Stimulated activated CD8-positive, alpha-beta memory T cell treated with anti-CD3 and anti-CD28 coated beads, Interleukin-4, amount 100 ng/mL, for 4 hours (primary cell): ENCODE measurements at places on chromosomes 7 and 10.

DNA sequence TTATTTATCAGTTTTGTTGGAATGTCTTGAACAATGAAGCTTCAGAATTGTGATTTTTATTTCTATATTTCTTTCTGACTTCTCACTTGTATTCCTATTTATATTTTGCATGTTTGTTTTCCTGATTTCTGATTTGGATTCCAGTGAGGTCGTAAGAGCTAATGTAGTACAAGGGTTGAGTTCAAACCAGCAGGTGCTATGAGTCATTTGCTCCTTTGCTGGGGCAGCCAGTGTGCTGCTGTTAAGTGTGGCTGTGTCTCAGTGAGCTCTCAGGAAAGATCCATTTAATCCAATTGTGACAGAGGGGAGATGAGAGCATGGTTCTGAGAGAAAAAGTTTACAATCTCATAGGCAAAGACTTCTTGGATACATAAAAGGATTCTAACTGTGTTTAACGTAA, 48.6 kb downstream of the MCU start:
- DNase-seq: no peak

DNA sequence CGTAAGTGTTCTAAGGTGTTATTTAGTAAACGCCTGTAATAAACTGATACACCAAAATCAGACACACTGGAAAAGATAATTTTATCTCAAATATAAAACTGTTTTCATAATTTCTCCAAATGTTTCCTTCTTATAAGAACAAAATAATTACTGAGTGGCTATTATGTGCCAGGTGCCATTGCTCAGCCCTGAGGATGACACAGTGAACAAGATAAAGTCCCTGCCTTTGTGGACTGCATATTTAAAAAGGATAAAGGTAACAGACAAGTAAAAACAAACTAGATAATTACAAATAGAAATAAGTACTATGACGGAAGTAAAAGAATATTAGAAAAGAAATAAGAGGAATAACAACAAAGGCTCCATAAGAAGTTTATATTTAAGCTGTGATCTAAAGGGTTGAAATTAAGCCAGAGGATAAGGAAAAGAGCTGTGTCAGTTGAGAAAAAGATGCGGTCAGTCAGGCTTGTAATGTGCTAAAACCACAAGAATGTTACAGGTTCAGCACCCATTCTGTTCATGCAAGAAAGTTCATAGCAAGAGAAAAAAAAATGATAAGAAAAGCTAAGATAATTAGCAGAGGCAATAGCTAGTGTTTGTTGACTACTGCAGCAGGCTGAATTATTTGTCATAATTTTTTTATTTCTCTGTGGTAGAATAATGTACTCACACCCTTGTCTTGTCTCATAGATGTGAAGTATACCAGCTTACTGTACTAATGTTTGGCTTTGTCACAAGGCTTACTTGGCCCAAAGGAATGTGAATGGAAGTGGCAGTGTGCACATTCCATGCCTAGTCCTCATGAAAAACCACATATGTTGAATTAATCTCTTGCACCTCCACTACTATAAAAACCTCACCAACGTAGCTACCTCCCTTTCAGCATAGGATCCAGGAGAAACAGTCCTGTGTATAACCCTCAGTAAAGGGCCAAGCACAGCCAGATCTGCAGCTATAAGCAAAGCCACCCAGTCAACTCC, 75.1 kb downstream of the CRPPA start:
- DNase-seq: no peak

GRCh38 chr7:6284055-6284400, 11.6 kb upstream of the CYTH3 start:
- DNase-seq: no peak

- DNase-seq: no peak
Measured at GRCh38 chr10:21980691-21981090, 22.8 kb downstream of the DNAJC1 start.

DNA sequence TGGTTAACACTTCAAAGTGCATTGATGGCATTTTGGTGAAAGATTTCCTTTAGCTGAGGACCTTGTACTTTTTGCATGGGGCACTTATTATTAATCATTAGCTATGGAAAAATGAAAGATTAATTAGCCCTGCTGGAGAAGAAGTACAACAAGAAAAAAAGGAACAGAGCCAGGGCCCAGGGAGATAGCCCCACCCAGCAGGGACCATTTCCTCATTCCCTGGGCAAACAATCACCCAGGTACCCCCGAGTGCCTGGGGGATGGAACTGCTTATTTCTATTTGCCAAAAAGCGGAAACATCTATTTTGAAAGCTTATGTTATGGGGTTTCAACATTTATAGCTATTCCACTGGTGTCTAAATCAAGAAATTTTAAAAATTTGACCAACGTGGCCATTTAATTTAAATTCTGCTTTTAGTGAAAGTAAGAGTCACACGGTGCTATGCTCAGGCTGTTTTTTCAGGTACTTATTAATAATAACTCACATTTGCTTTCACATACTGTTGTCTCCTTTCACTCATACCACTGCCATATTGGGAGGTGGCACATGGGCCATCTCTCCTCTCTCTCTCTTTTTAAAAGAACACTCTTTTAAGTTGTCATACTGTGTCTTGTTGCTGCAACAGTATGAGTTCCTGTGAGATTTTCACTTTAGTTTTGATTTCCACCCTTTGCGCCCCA, 143.6 kb upstream of the KIF5B start:
- DNase-seq: no peak

GRCh38 chr7:102917436-102918353, 4.9 kb downstream of the LRRC17 start:
- DNase-seq: no peak

DNA sequence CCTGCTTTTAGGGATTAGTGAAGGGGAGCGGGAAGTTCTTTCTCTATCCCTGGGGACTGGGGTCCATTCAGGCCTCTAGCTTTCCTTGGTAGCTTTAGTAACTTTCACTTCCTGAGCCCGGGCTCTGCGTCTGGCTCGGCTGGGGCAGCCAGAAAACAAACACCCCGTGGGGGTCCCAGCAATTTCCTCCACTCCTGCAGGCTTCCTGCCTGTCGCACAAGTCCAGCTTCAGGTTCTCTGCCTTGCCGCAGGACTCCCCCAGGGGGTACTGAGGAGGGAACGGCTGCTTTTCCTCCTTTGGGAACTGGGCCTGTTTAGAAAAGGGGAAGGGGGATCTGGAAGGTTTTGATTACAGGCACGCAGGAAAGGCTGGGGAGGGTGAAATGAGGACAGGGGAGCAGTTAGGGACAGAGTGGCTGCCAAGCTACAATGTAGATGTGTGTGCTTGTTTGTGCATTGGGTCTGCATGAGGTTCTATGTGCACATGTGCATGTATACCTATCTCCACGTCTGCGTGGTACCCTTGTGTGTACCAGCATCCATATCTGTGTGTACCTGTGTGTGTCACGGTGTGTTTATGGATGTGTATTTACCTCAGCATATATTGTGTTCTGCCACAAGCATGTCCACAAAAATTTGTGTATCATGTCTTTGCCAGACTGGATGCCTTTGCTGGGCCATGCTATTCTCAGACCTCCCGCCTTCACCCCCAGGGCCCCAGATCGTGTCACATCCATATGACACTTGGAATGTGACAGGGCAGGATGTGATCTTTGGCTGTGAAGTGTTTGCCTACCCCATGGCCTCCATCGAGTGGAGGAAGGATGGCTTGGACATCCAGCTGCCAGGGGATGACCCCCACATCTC, 2.0 kb downstream of the KAZALD1 start:
- no peak for DNase-seq

DNA sequence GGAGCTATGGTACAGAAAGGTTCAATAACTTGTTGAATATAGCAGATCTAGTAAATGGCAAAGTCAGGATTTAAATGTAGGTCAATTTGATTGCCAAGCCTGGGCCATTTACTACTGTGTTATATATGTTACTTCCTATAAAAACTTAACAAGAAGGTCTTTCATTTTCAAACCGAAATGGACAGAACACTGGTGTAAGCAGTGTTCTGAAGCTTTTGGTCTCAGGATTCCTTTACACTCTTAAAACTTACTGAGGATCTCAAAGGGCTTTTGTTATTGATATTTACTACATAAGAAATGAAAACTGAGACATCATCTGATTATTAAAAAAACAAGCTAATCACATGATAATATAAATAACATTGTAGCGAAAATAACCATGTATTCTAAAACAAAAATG, 114.7 kb downstream of the PTEN start:
- DNase-seq: no peak

DNA sequence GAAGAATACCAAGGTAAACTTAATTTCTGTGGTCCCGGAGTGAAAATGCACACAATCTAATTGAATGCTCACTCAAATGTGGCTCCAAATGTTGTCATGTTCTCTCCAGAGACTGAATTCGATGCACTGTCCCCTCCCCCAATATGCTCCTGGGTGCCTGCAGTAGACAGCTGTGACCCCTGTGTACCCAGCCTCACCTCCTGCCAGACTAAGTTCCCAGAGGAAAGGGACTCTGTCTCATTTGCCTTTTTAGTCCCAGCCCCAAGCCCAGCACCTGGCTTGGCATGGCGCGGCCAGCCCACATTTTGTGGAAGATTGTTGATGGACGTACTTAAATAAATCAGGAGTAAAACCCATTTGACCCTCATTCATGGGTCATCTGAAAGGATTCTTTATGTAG, 21.8 kb upstream of the FIGNL1 start:
- DNase-seq: no peak

GRCh38 chr7:92645114-92646061, 55.2 kb upstream of the FAM133B start:
- no peak for DNase-seq

- no peak for DNase-seq
Measured at GRCh38 chr7:136925044-136925443, 56.6 kb downstream of the CHRM2 start.

- no peak for DNase-seq
Measured at GRCh38 chr7:86720306-86720705, 76.6 kb downstream of the GRM3 start.

DNA sequence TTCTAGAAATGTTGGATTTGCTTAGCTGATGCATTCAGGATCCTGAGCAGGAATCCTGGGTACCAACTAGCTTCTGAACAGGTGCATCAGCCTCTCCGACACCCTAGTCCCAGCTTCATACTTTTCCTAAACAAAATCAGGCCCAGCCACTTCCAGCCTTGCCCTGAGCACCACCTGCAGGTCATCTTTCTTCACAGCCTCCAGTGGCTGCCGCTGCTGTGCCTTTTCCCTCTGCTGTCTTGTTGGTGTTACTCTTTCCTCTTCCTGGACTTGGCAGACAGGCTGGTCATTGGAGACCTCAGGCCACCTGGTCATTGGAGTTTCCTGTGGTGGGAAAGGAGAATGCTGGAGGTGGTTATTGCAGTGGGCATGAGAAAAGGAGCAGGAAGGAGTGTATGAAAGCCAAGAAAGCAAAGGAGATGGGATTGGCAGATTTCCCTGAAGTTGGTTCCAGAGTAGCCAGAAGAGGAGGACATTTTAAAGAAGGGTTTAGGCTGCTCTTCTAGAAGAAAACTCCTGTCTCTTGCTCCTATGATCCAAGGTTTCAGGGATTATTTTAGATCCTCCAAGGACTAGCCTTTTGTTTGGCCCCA, 48.2 kb upstream of the NFKB2 start:
- no peak for DNase-seq

- no peak for DNase-seq
Measured at GRCh38 chr10:68550747-68551411, 9.3 kb upstream of the TET1 start.

DNA sequence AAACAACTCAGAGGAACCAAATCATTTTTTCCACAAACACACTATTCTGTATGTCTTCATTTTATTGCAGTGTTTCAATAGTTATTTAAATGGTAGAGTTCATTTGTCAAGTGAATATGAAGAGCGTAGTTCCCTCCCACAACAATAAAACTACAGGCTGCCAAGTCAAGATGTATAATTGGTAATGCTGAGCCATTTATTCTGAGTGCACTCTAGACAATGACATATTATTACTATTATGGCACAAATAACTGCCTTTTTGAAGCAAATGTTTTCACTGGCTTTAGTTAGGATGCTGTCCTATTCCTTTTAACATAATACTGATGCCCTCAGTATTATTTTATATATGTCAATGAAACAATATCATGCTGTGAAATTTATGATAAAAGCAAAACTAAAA, 102.7 kb upstream of the PCDH15 start:
- DNase-seq: no peak

DNA sequence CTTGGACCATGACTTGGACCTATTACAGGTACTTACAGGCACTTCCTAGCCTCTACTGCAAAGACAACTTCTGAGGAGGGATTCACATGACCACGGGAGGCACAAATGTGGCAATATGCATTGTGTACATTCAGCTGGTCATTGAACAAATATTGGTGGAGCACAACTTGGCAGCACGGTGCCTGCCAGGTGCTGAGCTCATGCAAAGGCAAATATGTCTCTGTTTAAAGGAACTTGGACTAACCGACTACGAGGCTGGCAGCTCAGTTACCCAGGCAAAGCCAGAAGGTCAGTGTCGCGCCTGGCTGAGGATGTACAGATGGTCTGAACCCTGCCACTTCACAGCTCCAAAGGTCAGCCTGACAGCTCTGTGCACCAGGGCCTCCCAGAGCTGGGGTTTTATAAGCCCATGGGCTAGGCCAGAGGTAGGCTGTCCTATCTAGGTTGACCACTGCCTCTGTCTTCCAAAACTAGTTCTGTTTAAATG, 6.1 kb downstream of the DENND11 start:
- DNase-seq: no peak

GRCh38 chr10:18955061-18955460, 93.5 kb upstream of the MALRD1 start:
- DNase-seq: no peak

DNA sequence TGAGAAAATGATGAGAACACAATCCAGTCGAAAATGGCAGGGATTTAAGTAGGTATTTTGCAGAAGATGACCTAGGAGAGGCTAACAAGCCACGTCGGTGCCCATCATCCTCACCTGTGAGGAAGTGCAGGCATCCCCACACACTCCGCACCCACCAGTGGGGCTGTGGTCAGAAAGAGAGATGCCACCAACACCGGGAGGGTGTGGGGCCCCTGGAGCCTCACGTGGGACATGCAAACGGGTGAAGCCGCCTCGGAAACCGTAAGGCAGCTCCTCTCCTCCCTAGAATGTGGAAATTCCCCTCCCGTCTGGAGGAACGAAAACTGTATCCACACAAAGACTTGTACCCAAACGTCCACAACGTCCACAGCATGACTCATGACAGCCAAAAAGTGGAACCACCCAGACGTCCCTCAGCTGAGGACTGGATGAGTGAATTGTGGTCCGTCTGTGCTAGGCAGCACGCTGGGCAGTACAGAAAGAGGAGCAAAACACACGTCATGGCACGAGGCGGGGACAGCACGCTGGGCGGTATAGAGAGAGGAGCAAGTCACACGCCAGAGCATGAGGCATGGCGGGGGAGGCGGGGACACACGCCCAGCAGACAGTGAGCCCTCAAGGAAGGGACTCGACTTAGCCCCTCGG, 246.0 kb downstream of the ELFN1 start:
- no peak for DNase-seq

DNA sequence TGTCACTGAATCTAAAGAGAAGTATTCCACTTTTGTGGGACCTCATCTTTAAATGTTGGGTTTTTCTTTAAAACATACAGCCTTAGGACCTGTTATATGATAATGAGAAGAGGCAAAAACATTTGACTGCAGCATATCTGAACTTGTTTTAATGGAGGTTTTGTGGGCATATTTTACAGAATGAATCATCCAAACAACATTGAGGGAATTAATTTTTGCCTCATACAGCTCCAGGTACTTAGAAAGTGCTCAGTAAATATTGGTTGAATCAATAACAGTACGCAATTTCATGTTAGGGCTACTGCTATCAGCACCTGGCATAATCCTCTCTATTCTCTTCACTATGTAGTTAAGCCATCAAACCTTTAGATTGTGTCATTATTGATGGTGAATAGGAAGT, 115.9 kb downstream of the MALRD1 start:
- DNase-seq: no peak
